ENCODE measurements at places on chromosomes 3 and 15. TPM values are rescaled to one million over a fixed set of nuclear protein-coding genes. Genes with fewer than 3 reads are reported as not detected.

DNA sequence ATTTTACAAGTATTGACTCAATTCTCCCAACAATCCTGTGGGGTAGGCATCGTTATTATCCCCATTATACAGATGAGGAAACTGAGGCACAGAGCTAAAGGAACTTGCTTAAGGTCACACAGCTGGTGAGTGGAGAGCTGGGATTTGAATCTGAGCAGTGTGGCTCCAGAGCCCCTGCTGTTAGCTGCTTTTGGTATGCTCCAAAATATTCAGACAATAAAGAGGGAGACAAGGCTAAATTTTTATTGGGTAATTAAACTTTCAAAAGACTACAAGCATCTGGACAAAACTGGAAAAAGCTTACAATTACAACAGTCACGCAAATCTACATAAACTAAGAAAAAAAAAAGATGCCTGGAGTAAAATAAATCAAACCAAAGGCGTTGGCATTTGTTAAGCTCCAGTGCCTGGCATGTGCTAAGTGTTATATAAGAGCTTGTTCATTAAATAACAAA lies 27.7 kb downstream of the CCDC13 start:
- H3K27ac ChIP-seq, result no peak overlapping the region
- no peaks in the 10 kb centered on the region for H3K27me3 ChIP-seq
- no peaks in the 10 kb centered on the region for H3K36me3 ChIP-seq
- H3K4me3 ChIP-seq, result no peak overlapping the region
- no peak for DNase-seq

DNA sequence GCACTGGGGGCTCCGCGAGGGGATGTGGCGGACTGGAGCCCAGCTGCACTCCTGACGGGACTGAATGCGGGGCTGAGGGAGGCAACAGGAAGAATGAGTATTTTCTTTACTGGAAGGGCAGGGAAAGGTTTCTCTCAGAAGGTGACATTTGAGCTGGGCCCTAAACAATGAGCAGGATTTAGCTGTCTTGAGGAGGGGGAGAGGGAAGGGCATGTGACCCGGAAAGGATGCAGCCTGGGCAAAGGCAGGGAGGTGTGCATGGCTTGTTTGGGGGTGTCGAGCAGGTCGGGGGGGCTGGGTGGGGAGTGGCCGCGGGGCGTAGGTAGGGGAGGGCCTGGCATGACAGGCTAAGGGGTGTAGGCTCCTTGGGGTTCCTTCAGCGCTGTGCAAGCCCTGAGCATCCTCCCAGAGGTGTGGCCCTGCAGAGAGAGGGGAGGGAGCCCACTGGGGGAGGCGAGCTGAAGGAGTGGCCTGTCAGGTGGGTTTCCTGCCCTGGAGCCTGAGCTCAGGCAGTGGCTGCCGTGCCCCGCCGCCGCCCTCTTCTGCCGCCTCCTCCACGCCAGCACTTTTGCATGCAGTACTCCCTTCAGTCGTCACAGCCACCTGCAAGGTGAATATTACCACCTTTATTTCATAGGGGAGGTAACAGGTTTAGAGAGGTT lies 17.2 kb upstream of the ANKDD1A start:
- H3K4me3 ChIP-seq, result peak overlapping the region; percentile 29
- no peaks in the 10 kb centered on the region for H3K27me3 ChIP-seq
- no peak for DNase-seq
- no peaks in the 10 kb centered on the region for H3K36me3 ChIP-seq
- H3K27ac ChIP-seq, result peak overlapping the region; percentile 88
- H3K4me1 ChIP-seq, result peaks cover 36% of the 10 kb centered on the region

DNA sequence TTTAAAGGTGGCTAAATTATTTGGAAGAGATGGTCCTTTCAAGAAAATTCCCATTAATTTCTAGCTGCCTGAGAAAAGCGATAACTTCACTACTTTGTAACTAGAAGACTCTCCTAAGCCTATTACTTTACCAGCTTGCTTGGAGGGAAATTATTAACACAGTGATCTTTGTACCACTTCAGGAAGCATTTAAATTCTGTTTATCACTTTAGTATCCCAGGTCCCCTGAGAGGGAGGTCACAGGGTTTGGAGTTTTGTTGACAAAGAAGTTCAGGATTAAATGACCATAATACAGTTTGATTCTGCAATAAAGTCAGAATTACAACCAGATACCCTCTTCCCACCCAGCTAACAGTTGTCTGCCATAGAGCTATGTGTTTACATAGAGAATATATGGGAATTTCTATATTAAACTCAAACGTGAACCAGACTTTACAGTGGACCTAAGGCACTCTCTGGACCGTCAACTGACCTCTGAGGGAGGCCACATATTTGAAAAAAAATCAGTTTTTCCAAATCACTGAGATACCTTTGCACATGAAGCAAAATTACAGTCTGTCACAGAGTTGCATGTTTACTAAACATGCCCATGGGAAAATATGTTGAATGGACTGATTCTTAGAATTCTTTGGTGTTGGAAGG lies 3.0 kb downstream of the SLC27A2 start:
- no peak overlapping the region for H3K4me3 ChIP-seq
- peaks cover 17% of the 10 kb centered on the region for H3K27me3 ChIP-seq
- DNase-seq, result no peak
- H3K4me1 ChIP-seq, result no peaks in the 10 kb centered on the region

Gene GOLGA8H
- 1.3 TPM for polyA plus RNA-seq

Gene ZNF710
- polyA plus RNA-seq, result 41.5 TPM

Gene APH1B
- polyA plus RNA-seq, result 26.3 TPM

Gene CRYBG3
- 32.1 TPM for polyA plus RNA-seq
